Ureter (tissue), 1 donor: ENCODE measurements at places on chromosomes 3 and 15. TPM values are rescaled to one million over a fixed set of nuclear protein-coding genes. Genes with fewer than 3 reads are reported as not detected.

CPEB1 gene
- 3.7 TPM for total RNA-seq

LEKR1 gene
- 3.5 TPM for total RNA-seq

POPDC2 gene
- total RNA-seq, result 13.9 TPM

DNA sequence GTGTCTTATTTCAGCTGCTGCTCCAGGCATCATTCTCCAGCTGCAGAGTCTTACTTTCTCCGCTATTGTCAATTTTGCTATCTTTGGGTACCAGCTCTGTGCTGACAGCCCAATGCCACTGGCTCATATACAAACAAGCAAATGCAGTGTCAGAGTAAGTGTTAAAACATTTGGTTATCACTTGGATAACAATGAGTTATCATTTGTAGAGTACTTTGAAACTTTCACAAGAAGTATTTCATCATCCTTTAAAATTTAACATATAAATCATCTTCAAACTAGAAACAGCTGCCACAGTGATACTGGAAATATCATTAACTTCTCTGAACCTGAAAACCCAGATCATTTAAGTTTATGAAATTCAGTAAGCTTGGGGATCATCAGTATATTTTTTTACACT, 13.8 kb downstream of the TSPAN3 start:
- DNase-seq, result no peak

GRCh38 chr15:80850941-80851451, 71.8 kb downstream of the CEMIP start:
- no peak for DNase-seq
